ENCODE measurements at places on chromosomes 1 and 21. TPM values are rescaled to one million over a fixed set of nuclear protein-coding genes. Genes with fewer than 3 reads are reported as not detected.

Gene SERTAD4
- polyA plus RNA-seq = not detected

Gene RWDD3
- 48.9 TPM for polyA plus RNA-seq

Gene BCAN
- polyA plus RNA-seq = not detected

Gene P3H1
- 7.7 TPM for polyA plus RNA-seq

Gene A3GALT2
- not detected for polyA plus RNA-seq

Gene COP1
- 44.9 TPM for polyA plus RNA-seq

Gene ETV3L
- not detected for polyA plus RNA-seq

Gene PSMA5
- polyA plus RNA-seq = 81.9 TPM

Gene RCSD1
- polyA plus RNA-seq = 94.7 TPM

Gene SLAMF8
- not detected for polyA plus RNA-seq

Gene KIF14
- not detected for polyA plus RNA-seq

Gene PSMD4
- 258 TPM for polyA plus RNA-seq

Gene RIMKLA
- polyA plus RNA-seq = not detected

Gene PIGR
- polyA plus RNA-seq = not detected

Gene ZFYVE9
- polyA plus RNA-seq = 1.8 TPM

Gene S100A14
- not detected for polyA plus RNA-seq

Gene HAO2
- polyA plus RNA-seq = not detected

Gene PLA2G2C
- not detected for polyA plus RNA-seq

DNA sequence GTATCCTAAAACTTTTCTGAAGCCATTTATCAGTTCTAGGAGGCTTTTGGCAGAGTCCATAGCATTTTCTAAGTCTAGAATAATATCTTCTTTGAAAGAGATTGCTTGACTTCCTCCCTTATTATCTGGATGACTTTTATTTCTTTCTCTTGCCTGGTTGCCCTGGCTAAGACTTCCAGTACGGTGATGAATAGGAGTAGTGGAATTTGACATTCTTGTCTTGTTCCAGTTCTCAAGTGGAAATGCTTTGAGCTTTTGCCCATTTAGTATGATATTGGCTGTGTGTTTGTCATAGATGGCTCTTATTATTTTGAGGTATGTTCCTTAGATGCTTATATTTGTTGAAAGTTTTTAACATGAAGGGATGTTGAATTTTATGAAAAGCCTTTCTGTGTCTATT is 1647.9 kb downstream of the PLA2G4A start:
- no peak for DNase-seq

- DNase-seq = no peak
Measured at GRCh38 chr1:95021119-95021518, 51.6 kb downstream of the ALG14 start.

- DNase-seq = no peak
Measured at GRCh38 chr1:156773607-156774006, 6.3 kb downstream of the PRCC start.

- DNase-seq = no peak
Measured at GRCh38 chr1:58975888-58976287, 192.0 kb upstream of the JUN start.

- DNase-seq = no peak
Measured at GRCh38 chr1:200107004-200107470, 79.5 kb downstream of the NR5A2 start.

GRCh38 chr21:40372506-40372905 is 474.5 kb downstream of the DSCAM start:
- no peak for DNase-seq

DNA sequence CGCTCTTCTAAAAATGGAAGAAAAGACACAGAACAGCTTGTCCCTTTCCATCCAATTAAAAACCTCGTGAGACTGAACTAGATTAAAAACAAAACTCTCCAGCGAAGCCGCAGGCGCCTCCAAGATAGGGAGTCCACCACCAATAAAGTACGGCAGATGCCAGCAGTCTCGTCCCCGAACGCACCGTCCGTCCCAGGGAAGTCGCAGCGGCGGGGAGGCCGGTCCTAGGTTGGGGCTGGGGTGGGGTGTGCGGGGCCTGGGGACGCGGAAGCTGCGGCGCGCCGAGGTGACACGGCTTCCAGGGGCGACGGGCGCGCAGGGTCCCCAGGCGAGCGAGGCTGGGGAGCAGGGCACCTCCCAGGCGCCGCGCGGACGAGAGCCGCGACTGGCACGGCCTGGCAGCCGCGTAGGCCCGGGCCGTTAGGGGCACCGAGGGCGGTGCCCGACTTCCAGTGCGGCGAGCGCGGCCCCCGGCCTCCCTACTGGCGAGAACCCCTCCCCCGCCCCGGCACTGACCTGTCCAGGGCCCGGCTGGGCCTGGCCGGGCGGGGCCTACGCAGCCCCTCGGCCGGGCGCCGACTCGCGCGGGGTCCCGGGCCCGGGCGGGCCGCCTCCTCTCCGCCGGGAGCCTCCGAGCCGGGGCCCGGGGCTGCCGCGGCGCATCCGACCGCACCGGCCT is 28.3 kb upstream of the A3GALT2 start:
- DNase-seq = peak; percentile 47

DNA sequence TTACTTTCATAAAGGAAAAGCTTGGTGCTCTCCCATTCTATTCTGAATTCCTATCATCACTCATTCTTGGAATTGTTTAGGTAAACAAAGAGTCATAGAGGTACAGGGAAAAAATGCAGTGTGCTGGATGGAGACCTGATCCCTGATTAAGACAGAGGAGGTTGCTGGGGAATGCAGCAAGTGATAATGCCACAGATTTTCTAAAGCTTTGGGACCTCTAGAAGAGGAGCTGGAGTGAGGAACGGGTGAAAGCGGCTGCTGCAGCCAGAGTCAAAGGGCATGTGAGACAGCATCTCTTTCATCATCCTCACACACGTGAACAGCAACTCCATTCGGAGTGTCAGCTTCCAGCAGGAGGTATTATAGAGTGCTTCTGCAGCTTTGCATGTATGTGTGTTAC is 54.9 kb upstream of the DIPK1A start:
- DNase-seq = no peak

GRCh38 chr1:39337067-39337466 is 132.6 kb downstream of the MACF1 start:
- DNase-seq = no peak

- no peak for DNase-seq
Measured at GRCh38 chr1:31243501-31244286, 4.0 kb upstream of the NKAIN1 start.

- DNase-seq = no peak
Measured at GRCh38 chr1:14959059-14959694, 194.4 kb upstream of the TMEM51 start.

DNA sequence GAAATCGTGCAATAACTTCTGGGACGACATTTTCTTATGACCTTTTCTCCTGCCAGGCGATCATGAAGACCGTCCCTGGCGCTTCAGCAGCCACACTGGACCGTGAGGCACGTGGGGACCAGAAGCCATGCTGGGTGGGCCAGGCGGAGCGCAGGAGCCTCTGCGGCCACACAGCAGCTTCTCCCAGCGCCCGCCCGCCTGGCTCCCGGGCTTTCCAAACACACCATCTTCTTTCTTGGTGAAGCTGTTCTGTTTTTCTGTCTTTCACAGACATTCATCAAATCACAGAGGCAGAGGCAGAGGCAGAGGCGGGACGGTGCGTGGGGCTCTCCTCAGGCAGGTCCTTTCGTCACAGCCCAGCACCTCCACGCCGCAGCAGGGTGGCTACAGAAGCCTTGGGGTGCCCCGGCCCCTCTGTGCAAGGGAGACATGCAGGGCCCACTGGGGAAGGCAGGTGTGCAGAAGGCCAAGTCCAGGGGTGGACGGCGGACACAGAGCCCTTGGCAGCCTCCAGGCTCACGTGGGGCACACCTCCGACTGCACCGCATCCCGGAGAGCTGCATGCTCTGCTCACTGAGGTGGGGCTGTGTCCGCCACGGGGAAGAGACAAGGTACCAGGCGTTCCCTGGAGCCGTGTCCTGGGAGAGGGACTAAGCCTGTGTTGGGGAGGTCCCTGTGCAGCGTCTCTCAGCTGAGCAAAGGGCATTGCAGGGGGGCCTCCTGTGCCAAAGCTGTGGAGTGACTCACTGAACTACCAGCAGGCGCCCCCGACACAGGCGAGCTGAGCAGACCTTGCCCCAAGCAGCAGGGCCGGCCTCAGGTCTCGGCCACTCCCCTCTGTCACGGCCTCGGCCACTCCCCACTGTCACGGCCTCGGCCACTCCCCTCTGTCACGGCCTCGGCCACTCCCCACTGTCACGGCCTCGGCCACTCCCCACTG is 2.6 kb upstream of the TMEM240 start:
- DNase-seq = no peak

GRCh38 chr1:202630541-202630940 is 79.7 kb downstream of the SYT2 start:
- no peak for DNase-seq

- DNase-seq = no peak
Measured at GRCh38 chr1:30151826-30152225, 571.6 kb downstream of the MATN1 start.

DNA sequence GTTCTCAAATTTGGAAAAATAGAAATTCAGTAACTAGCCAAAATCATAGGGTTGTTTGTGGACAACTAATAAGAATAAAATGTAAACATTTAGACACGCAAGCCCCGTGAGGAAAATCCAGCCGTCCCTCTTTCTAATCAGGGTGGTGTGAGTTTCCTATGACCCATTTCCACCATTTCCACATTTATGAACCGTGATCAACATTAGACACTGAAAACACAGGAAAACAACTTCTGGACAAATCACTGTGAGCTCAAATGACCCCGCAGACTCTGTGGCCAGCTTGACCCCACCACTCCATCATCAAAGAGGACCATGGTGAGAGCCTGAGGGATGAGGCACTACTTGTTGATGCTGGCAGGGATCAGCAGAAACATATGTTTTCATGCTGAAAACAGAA is 101.0 kb downstream of the SIM2 start:
- DNase-seq = no peak

DNA sequence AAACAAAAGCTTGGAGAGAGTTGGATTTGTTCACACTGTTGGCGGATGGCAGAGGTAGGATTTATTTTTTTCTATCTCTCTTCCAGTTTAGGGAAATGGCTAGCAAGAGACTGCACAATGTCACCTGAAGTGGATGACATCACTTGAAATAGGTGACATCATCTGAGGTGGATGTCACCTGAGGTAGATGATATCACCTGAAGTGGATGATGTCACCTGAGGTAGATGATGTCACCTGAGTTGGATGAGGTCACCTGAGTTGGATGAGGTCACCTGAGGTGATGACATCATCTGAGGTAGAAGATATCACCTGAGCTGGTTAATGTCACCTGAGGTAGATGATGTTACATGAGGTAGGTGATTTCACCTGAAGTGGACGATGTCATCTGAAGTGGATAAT is 413.4 kb downstream of the DSCAM start:
- no peak for DNase-seq

DNA sequence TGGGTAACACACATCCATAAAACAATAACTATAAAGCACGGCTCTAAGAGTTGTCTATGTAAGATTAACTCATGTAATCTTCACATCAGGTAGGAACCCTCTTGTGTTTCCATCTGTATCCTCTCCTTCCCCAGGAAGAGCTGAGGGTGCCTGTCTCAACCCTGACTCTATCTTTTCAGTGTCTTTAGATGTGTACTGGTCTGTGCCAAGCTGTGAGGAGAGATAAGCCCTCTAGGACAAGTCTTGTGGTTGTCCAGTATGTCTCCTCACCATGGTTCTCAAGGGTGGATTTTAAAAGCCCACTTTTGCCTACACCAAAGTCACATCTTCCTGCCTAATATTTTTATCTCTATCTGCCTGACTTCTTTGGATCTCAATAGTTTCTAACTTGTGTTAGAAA is 300.1 kb downstream of the KCNT2 start:
- DNase-seq = no peak

DNA sequence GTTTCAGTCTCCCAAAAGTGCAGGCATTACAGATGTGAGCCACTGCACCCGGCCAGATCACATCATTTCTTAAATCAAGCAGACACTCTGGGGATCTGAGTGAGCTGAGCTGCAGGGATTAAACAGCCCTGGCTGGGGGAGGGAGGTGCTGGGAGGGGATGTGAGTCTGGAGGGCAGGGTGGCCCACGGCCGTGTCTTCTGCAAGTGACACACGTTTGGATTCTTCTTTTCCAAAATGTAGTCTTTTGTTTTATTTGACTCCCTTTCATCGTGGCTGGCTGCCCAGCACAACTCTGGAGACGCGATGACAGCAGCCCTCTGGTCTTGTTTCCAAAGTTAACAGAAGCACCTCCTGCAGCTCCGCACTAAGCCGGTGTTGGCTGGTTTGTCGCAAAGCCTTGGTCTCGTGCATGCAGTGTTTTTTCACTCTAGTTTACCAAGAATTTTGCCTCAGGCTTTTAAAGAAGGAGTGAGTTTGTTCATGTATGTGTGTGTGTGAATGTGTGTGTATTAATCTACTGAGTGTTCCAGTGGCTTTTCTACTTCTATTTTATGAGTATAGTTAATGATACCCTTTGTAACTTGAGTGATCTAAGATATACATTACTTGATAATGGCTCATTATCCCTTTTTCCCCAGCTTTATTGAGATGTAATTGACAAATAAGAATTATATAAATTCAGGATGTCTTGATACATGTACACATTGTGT is 2.8 kb upstream of the KRTAP10-5 start:
- no peak for DNase-seq

- no peak for DNase-seq
Measured at GRCh38 chr21:45414396-45415187, 9.6 kb downstream of the COL18A1 start.

GRCh38 chr1:192461684-192462083 is 113.9 kb upstream of the RGS1 start:
- no peak for DNase-seq

DNA sequence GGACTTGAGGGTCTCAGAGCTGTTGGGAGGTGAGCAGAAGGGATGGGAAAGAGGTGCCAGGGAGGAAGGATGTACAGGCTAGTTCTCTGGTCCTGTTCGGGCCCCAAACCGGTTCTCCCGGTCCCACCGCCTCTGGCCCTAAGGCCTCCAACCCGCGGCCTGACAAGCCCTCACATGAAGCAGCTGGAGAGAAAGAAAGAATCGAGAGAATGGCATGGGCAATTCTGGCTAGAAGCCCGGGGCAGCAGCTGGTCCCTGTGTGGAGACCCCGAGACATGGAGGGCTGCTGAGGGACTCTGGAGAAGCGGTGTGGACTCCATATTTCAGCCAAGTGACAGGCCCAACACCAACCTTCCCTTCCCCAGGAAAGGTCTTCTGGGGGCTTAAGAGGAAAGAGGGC is 730 bp downstream of the CDC42SE1 start:
- DNase-seq = no peak

GRCh38 chr1:8873001-8873400 is 5.5 kb downstream of the ENO1 start:
- DNase-seq = no peak

GRCh38 chr21:36297938-36298572 is 21.9 kb upstream of the MORC3 start:
- peak; percentile 87 for DNase-seq

DNA sequence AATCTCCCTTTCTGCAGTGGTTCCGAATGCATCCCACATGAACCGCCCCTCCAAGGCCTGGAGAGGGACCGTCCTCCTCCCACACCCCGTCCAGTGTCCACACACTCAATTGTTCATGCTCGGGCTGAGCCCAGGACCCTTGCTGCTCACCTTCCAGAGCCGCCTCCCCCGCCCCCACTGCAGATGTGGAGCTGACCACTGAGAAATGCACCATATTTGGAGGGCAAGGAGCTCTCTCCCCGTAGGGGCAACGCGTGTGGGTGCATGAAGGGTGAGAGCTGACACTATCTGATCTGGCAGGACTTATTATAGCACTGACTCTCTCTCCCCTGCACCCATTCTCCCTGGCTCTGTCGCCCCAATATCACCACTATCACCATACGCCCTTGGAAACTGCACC is 4.0 kb upstream of the S100A3 start:
- no peak for DNase-seq

All from naive thymus-derived CD4-positive, alpha-beta T cell (primary cell).